Activated B cell treated with CpG ODN at 0.5 μM for 24 hours (primary cell): ENCODE measurements at places on chromosomes 13 and 19.

GRCh38 chr13:95723438-95723837 is 46.5 kb downstream of the DNAJC3 start:
- DNase-seq: no peak

DNA sequence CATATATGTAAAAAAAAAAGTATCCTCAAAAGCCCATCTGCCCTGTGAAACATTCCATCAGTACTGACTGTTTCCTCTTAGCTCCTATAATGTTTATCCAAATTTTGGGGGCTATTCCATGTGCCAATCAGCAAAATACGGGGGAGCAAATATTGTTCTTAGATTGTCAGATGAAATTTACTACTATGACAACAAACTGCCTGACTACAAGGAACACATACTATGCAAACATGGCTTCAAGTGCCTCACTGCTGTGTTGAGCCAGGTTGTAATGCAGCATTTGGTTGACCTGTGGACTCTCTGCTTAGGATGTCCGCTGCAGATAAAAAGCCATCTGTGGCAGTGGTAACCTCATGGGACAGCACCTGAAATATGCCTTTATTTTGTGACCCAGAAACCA is 98.2 kb upstream of the SCEL start:
- DNase-seq: no peak

- DNase-seq: no peak
Measured at GRCh38 chr13:56586976-56587375, 553.7 kb upstream of the PRR20A start.

DNA sequence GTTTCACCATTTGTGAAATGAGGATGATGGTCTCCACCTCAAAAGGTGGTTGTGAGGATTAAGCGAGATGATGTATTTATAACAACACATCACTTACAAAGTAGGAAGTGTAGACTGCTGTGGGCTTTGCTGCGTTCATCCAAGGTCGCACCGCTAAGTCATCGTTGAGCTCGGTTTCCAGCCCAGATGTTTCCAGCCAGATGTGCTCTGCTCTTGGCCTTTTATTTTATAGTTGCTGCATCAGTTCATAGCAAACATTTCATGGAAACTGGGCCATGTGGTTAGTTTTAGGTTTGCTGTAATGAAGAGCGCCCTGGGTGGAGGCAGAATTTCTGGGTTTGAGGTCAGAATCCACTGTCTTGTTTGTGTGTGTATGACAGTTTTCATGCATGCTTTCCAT is 76.5 kb upstream of the RNF113B start:
- no peak for DNase-seq
